GOT3 (cell line): ENCODE measurements at places on chromosomes 16 and 17.

- DNase-seq, result no peak
These were observed 168.6 kb downstream of the HAPSTR1 start for GRCh38 chr16:9259914-9260608.

GRCh38 chr16:4840984-4841383, 6.1 kb downstream of the GLYR1 start:
- DNase-seq, result no peak

- no peak for DNase-seq
These were observed 36.2 kb upstream of the TEKT3 start for GRCh38 chr17:15377616-15378015.

DNA sequence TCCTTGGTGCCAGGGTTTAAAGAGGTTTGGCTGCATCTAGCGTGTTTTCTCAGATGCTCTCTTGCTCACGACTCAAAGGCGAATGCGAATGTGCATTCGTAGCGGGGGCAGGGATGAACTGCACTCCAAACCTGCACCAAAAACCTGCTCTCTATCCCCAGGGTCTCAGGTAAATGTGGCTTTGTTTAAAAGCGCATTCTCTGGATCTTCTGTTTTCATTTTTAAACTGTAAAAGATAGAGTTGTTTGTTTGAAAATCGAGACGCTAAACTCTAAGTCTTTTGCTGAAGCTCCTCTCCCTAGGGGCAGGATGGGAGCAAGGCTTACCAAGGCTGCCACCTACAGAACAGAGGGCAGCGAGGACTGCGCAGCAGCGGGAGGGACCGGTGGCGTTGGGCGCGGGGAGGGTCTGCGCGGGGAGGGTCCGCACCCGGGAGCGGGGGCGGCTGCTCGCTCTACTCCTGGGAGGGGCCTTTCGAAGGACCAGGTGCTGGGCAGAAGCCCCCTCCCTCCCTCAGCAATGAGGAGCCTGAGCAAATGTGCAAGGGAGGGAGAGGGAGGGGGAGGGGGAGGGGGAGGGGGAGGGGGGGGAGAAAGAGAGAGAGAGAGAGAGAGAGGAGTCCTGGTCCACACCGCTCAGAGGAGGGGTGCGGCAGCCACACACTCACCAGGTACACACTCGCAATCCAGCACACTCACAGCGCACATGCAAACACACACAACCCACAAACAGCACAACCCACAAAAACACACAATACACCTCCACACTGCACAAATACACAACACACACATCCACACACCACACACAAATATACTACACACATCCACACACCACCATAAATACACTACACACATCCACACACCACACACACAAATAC, 142.8 kb downstream of the GRIN2A start:
- DNase-seq, result no peak

DNA sequence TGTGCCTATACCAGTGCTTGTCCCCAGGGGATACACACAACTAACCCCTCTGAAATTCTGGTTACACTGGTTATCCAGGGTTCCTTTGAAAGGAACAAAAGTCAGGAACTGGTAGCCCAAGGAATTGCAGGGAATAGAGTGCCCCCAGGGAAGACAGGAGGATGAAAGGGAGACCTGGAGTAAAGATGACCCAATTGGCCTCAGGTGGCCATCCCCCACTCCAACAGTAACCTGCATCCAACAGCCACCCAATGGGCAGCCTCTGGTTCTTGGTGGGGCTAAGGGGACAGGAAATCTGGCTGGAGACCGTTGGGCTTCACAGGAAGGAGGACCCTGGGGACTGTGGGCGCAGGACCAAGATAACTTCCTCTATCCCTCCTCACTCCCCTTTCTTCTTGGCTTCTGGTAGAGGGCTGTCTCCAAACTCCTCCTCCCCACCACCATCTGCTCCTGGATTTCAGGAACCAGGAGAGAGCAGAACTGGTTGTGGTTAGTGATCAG, 826 bp upstream of the MPO start:
- DNase-seq, result no peak
